NCI-H526 (cell line): ENCODE measurements at places on chromosomes 1 and 21.

GRCh38 chr1:18294437-18295176, 186.1 kb upstream of the KLHDC7A start:
- DNase-seq, result no peak

DNA sequence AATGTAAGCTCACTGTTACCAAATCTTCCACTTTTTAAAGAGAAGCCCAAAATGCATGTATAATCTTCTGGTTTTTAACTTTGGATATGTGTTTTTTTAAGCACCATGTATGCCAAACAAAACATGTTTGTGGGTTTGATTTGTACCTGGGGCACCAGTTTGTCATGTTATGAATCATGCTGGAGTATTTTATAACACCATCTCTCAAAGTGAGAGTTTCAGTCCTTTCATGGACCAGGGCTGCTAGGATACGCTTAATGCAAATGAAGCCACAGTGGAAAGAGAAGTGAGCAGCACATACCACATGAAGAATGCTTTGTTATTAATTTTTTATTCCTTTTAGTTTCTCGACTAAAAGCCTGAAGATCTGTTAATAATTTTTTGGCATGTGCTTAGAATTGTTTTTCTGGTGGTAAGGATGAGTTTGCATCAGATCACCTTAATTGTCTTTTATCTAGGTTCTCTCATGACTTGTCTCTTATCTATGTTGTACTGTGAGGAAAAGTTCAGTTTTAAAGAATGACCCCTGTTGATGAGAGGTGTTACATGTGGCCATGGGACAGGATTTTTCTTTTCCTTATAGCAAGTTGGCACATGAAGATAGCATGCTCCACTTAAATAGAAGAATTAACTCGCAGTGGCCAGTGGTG, 2.0 kb upstream of the RABGAP1L start:
- peak; percentile 60 for DNase-seq

GRCh38 chr1:24254783-24255182, 64.4 kb upstream of the GRHL3 start:
- no peak for DNase-seq

DNA sequence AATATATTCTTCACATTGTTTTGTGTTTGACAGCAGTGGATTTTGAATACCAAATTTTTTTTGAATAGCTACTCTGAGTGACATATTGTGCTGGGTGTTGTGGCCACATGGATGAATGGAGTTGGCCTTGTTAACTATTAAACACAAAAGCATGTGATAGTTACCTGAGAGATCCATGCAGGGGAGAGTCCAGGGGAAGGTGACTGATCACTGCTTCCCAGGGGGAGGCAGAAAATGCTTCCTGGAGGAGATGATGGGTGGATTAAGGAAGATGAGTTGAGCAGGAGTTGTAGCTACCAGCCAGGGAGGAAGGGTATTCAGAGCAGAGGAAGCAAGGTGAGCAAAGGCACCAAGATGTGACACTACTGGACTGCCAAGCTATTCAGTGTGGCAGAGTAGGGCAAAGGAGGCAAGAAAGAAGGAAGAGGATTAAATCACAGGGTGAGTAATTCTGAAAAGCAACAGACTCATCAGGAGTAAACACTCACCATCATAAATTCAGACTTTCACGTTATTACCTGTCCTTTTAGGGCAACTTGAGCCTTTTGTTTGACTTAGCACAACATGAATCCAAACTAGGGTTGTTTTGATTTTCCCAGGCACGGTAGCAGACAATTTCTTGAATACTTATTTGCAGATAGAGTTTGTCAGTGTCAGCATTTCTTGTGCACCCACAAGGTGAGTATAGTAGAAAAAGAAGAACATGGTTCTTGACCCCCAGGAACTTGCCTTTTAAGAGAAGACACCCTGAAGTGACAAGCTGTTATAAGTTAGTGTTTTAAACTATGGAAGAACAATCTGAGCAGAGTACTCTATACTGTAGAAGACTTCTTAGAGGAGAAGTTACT, 4.2 kb downstream of the CD46 start:
- no peak for DNase-seq

- DNase-seq, result no peak
Observed at GRCh38 chr1:150152772-150153456, 3.2 kb downstream of the PLEKHO1 start.

- peak; percentile 67 for DNase-seq
Observed at GRCh38 chr1:150981177-150981804, 801 bp upstream of the ANXA9 start.

DNA sequence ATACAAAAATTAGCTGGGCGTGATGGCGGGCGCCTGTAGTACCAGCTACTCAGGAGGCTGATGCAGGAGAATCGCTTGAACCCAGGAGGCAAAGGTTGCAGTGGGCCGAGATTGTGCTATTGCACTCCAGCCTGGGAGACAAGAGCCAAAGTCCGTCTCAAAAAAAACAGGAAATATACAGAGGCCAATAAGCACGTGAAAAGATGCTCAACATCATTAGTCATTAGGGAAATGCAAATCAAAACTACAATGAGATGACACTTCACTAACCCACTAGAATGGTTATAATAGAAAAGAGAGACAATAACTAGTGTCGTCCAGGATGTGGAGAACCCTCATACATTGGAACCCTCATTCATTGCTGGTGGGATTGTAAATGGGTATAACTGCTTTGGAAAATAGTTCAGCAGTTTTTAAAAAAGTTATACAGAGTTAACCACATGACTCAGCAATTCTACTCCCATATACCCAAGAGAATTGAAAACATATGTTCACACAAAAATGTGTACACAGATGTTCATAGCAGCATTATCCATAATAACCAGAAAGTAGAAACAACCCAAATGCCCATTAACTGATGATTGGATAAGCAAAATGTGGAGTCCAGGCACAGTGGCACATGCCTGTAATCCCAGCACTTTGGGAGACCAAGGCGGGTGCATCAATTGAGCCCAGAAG, 6.4 kb upstream of the E2F2 start:
- no peak for DNase-seq

GRCh38 chr1:109482791-109483671, 674 bp upstream of the ATXN7L2 start:
- DNase-seq, result peak; percentile 86

DNA sequence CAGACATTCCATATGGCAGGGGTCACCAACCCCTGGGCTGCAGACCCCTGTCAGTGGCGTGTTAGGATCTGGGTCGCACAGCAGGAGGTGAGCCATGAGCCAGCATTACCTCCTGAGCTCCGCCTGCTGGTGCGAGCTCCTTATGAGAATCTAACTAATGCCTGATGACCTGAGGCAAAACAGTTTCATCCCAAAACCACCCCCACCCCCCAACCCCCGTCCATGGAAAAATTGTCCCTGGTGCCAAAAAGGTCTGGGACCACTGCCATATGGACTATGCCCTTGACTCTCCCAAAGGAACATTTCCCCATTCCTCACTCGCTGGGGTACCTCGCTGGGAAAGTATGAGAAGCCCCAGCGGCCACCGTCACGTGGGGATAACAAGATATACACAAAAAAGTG, 6.4 kb upstream of the CPT2 start:
- DNase-seq, result no peak

DNA sequence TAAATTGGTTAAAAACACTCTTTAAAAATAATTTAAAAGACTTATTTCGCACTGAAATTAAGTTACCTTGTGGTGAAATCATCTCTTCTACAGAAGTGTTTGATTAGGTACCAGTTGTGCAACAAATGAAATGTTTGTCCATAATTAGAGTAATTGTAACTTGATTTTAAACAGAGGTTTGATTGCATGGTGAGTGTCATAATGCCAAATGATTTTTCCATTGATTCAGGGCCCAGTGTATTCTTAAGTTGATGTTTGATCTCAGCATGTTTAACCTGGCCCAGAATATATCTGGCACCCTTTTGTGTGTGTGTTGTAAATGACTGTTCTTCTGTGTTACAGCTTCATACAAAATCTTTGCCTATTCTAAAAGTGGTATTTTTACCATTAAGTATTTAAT, 28.5 kb downstream of the LRRC8B start:
- DNase-seq, result peak; percentile 34

GRCh38 chr21:41439248-41439647, 13.2 kb downstream of the MX1 start:
- DNase-seq, result no peak

DNA sequence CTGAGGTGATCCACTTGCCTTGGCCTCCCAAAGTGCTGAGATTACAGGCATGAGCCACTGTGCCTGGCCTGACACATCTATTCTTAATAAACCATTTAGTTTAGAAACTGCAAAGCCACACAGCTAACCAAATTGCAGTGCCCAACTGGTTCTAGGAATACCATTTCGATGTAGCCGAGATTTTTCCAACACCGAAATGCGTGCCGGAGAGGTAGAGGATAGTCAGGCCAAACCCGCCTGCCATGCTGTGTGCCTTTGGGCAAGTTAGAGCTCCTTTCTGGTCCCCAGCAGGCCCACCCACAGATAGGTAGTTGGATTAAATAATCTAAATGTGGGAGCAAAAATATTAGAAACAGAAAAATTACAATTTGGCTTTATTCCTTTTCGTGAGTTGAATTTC, 254.4 kb downstream of the FOXD2 start:
- DNase-seq, result no peak

DNA sequence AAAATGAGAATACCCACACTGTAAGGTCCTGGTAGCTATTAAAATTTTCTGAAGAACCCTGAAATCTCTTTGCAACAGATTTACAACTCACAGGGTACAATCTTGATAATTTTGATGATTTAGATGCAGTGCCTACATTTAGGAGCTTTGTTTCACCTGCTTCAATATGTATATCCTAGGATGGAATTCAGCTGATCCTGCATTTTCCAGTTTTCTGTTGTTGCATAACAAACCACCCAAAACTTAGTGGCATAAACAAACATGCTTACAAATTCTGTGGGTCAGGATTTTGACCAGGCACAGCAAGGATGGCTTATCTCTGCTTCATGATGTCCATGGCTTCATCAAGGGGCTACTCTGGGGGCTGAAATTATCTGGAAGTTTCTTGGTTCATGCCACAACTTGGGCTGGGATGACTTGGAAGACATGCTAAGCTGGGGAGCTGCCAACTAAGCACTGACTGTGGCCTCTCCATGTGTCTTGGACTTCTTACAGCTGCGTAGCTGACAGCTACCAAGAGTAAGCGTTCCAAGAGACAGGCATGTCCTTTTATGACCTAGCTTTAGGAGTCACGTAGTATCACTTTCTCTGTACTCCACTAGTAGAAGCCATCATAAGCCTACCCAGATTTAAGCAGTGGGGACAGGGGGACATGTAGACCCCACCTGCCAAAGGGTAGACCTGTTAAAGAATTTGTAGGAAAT, 108.5 kb downstream of the CACHD1 start:
- DNase-seq, result no peak
